Cortex of kidney (tissue), 1 donor: ENCODE measurements at places on chromosomes 12 and 14.

- DNase-seq: no peak
Observed at GRCh38 chr12:75489187-75489586, 8.6 kb downstream of the GLIPR1 start.

DNA sequence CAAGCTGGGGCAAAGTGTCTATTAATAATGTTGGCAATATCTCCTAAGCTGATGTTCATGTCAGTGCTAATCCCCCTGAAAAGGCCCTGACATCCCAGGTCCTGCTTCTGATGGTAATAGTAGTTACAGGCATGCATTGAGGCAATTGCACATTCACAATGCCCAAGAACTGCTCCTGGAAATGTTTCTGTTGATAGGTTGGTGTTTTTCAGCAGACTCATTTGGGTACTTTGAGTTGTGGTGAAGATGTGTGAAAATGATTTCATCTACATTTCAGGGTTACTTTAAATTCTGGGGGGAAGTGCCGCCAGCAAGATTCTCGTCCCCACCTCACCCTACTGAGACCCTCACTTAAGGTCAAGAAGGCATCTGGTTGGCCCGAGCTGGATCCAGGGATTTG, 92.9 kb downstream of the BBS10 start:
- DNase-seq: no peak

GRCh38 chr12:113252494-113252893, 31.2 kb downstream of the TPCN1 start:
- no peak for DNase-seq

GRCh38 chr14:104477666-104478380, 101.7 kb upstream of the C14orf180 start:
- DNase-seq: no peak

DNA sequence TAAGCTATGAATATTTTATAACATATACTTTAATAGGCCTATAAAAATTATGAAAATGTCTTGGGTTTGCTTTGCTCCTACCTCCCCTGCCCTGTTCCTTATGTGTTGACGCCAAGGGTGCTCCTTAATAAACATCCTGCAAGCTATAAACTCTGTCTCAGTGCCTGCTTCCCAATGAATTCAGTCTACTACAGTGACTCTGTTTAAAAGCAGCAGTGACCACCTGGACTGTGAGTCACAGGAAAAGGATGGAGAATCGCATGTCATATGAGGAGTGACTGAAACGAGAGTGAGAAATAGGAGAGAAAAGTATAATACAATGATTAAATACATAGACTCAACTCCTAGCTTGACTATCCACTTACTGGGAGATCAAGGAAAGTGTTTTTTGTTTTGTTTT, 41.1 kb upstream of the CFAP54 start:
- no peak for DNase-seq

DNA sequence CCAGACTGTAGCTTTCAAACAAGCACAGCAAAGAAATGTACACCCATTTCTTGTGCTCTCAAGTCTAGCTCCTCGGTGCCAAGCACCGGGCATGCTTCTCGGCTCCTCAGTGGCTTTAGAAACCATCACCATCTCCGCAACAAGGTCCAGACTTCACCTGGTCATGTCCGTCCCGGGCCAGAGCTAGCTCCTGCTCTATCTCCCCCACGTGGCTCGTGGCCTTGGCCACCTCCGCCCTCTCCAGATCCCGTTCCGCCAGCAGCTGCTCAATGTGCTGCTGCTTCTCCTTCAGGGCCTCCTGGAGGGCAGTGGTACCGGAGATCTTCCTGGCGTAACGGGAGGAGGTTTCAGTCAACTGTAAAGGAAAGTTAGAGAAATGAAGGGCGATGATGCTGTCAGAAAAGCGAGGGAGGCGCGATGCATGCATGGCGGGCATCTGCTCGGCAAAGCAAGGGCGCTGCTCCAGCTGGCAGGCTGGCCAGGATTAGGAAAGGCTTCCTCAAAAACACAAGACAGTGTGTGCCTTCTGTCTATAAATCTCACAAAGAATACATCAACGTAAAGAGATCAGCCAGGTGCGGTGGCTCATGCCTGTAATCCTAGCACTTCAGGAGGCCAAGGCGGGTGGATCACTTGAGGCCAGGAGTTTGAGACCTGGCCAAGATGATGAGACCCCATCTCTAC, 67.4 kb downstream of the CLIP1 start:
- no peak for DNase-seq

DNA sequence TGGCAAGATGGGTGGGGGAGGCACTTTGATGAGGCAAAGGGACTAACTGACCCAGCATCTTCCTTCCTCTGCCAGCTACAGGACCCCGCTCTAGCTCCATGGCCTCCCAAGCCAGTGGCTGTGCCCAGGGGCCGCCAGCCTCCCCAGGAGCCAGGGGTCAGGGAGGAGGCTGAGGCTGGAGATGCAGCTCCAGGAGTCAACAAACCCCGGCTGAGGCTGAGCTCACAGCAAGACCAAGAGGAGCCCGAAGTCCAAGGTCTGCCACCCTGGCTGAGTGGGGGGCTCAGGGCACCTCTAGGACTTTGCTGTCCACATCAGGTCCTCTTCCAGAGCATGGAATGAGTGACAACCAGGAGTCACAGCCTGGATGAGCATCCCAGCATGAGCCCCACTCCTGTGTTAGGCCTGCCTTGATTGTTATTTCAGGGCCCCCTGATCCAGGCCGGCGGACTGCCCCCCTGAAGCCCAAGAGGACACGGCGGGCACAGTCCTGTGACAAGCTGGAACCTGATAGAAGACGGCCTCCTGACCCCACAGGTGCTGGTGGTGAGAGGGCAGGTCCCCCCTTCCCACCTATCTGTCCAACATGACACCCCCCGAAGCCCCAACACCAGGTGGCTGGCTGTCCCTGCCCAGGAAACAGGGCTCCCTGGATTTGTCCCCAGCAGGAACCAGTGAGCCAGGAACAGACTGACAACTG, 2.5 kb upstream of the CPNE6 start:
- no peak for DNase-seq

DNA sequence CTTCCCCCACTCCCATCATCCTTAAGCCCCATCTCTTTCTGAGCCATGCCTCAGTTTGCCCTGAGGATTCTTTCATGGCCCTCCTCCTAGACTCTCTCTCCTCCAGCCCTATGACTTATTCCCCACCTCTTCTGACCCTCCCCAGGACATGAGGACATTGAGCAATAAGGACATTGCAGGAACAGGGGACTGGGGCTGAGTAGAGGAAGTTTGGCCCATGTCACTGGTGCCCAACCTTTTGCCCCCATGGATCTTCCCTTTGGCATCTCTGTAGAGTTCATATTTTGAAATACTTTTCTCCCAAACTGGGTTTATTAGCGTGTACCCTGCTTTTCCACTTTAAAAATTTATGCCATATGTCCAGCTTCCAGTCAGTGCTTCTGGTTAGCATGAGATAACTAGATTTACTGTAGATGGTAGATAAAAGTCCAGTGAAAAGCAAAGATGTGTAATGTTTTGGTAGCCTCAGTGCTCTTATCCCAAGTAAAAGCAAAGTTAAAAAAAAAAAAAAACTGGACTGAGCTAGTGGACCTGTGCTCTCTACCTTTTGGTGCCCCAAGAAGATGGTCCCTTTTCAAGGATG, 6.1 kb upstream of the LRP1-AS start:
- no peak for DNase-seq
